Esophagus muscularis mucosa (tissue), 4 donors: ENCODE measurements at places on chromosomes 2 and 18. TPM values are rescaled to one million over a fixed set of nuclear protein-coding genes. Genes with fewer than 3 reads are reported as not detected.

SFTPB gene
- total RNA-seq: 119 TPM

SLC19A3 gene
- 1.5 TPM for total RNA-seq

- DNase-seq: no peak
These were observed 19.3 kb upstream of the FZD7 start for GRCh38 chr2:202014318-202014717.

SATB2 gene
- 6.6 TPM for total RNA-seq

TMEM163 gene
- 0.42 TPM for total RNA-seq

DNA sequence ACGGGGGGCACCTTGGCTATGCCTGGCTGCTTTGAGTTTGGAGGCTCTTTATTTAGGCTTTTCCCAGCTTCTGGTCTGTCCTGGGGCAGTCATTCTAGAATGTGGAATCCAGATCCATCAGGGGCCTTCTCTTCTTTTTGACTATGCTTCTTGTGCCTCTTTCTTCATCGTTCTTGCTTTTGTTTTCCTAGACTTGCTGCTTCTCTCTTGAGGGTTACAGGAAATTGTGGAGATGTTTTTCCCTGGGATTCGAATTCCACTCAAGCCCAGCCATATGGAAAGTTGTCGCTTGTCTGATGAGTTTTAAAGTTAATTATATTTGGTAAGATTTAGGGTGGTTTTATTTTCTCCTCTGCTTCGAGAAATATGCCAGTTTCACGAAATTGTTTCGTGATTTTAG, 2.4 kb downstream of the GLI2 start:
- DNase-seq: no peak

LOXL3 gene
- total RNA-seq: 7.1 TPM
